Activated CD4-positive, alpha-beta memory T cell treated with anti-CD3 and anti-CD28 coated beads for 36 hours (primary cell): ENCODE measurements at places on chromosomes 5 and 9.

GRCh38 chr9:5608298-5609225 lies 20.3 kb upstream of the RIC1 start:
- DNase-seq: no peak

DNA sequence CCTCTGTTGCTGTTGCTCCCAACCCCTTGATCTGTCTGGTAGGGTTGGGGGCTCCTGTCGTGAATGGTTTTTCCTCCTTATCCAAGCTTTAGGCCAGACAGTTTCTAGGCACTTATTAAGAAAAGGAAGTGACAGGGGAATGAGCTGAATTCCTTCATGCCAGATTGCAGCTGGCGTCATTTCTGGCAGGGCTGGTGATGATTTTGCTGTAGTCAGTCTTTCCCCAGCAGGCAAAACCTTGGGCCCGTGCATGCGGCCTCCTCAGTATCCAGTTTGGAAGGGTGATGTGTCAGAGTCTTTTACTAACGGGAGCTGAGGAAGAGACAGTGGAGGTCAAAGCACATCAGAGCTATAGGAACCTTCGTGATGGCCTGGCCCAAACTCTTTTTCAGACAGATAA lies 58.8 kb downstream of the COL27A1 start:
- no peak for DNase-seq

- DNase-seq: no peak
These were observed 313.9 kb upstream of the TRPC7 start for GRCh38 chr5:136679233-136679632.

DNA sequence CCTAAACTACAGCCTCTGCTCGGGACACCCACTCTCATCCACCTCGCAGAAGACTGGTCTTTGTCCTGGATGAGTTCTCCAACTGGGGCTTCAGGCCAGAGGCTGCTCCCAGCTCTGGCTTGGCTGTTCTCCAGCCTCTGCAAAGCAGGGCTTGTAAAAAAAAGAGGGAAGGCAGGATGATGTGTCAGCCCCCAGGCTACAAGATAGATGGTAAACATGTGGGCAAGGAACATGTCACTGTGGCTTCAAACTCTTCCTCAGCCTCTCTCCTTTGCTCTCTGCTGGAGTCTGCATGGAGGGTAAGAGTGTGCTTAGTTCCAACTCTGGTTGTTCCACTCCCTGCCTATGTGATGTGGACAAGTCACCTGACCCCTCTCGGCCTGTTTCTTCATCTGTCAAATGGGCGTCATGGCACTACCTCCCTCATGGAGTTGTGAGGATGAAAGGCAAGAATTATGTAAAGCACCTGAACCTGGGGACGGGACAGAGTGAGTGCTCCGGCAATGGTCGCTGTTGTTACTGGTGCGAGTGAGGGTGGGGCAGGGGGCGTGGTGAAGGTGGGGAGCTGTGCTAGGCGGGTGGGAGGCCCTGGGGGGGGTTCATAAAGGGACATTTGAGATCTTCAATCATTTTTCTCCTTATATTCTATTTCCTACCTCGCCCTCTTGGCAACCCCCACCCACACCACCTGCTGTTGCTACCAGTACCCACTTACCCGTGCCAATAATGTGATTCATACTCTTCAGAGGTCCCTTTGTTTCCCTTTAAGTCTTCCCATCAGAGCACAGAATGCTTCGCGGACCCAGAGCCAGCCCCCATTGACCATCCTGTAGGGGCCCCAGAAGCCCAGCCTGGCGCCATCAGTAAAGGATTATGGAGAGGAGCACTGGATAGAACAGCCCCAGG lies 6.8 kb upstream of the ZNF79 start:
- DNase-seq: no peak

DNA sequence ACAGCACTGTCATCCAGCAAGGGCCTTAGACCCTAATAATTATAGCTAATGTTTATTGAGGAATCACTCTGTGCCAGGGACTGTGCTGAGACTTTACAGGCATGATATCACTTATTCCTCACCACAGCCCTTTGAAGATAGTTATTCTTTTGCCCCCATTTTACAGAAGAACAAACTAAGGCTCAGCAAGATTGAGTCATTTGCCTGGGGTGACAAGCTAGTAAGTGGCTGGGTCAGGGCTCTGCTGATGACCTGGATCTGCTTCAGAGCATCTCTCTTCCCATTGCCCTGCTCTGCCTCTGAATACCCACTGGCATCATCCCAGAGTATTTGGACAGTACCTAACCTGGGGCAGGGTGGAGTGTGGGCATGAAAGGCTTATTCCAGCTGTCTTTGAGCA lies 11.8 kb downstream of the JADE2 start:
- no peak for DNase-seq

GRCh38 chr5:140424135-140424534 lies 22.5 kb downstream of the ANKHD1 start:
- no peak for DNase-seq

GRCh38 chr5:116088062-116088461 lies 3.2 kb downstream of the COMMD10 start:
- no peak for DNase-seq

GRCh38 chr9:136829412-136829811 lies 12.9 kb upstream of the AJM1 start:
- no peak for DNase-seq

DNA sequence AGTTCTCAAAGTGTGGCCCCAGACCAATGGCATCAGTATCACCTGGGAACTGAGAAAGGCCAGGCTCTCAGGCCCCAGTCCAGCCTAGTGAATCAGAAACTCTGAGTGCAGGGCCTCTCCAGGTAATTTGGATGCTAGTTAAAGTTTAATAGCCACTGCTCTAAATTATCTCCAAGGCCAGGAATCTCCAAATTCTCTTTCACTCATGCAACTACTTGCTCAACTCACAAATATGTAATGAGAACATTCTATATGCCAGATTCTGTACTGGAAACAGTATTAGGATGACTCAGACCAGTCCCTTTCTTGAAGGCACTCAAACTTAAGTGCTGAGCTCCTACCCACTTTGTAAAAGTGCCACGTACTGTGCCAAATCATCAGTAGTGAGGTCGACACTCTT lies 84.6 kb downstream of the PAPPA start:
- no peak for DNase-seq
